KBM-7 (cell line): ENCODE measurements at places on chromosomes 16 and 17.

DNA sequence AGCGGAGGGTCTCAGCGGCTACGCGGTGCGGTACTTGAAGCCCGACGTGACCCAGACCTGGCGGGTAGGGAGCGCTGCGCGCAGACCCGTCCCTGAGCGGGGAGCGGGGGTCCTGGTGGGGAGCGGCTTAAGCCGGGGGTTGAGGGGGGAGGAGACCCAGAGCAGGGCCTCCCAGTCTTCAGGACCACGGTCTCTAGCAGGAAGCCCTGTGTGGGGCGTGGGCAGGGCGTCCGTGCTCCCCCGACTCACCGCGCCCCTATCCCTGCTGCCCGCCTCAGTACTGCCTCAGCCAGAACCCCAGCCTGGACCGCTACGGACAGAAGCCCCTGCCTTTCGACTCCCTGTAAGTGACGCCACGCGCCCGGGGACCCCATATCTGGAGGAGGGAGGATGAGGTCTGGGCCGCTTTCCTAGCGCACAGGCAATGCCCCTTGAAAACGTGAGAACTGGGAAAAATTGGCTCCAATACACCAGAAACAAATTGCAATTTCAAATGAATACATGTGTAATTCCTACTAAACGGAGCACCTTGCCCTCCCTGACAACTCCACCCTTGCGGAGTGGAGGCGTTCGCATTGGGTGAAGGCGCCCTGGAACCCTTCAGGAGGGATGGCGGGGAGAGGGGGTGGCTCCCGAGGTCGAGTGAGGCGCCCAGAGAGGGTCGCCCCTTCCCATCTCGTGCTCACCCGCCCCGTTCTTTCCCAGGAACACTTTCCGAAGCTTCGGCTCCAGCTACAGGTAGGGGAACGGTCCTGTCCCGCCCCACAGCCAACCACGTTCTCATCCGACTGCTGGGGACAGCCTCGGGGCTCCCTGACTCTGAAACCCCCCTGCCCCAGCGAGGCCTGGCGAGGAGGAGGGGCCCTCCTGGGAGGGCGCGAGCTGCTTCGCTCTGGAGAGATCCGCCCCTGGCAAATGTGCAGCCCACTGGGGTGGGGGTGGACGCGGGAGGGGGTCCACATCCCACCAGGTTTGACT lies 14.6 kb upstream of the CNGB1 start:
- DNase-seq = no peak

GRCh38 chr17:9192010-9192409 lies 170.7 kb downstream of the NTN1 start:
- no peak for DNase-seq

- no peak for DNase-seq
Observed at GRCh38 chr16:1981398-1981836, at the start of gene NOXO1. Gene NOXO1, minus strand, starts transcription at chr16:1981469. Its CDS starts 290 bp downstream, at chr16:1981179.

DNA sequence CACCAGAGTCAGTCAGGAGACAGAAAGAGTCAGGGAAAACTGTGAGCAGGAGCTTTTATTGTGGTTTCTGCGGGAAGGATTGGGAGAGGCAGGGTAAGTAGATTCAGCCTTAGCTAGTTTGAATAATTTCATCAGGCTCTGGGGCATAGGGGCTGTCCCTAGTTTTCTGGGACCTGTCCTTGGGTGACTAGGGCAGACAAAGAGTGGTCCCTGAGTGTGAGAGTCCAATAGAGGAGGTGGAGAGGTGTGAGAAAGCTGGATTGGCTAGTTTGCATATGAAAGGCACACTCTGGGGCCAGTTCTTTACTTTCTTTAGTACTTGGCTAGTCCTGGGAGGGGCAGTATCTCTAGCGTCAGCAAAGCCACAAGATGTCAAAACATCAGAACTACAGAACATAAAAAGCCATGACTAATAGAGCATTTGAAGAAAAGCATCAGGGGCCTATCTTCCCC lies 255.6 kb downstream of the HS3ST3A1 start:
- no peak for DNase-seq

DNA sequence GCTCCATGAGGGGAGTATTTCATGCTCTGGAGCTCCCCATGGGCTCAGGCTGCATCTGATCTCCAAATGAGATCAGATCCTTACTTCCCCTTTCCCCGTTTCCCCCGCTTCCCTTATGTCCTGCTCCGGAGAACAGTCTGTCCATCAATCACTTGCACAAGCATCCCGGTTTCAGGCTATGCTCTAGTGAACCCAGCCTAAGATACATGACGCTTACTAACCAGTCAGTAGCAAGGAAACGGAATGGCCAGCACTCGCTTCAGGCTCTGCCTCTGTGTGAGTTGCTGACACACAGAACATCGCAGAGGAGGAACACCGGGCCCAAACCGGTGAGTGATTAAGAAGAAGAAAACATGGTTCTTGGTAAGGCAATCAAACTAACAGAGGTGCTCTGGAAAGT lies 9.4 kb upstream of the ATP5MC1 start:
- no peak for DNase-seq

DNA sequence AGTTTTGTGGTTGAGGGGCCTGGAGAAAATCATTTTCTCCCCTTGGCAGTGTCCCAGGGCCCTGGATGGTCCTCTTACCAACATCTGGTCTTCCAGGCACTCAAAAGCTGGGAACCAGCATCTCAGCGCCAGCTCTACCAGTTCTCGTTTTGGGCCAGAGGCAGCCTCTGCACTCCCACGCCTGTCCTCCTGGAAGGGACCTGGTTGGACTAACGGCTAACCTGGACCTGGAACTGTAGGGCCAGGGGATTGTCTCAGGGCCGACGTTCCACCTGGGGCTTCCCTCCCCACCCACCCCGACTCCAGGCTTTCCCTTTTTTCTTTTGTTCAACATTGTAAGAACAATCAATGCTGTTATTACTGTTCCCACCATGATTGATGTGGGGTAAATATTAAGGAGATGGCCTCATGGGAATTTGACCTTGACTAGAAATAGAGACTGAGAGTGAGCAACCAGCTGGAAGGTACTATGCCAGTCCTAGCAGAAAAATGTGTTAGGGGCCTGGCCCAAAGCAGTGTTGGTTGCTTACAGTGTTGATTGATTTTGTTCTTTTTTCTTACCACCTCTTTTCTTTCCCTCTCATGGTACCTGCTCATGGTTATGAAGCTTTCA lies 81.4 kb downstream of the ABCC6 start:
- no peak for DNase-seq
